Memory B cell (primary cell): ENCODE measurements at places on chromosomes 1 and 21.

GRCh38 chr1:201806801-201807200 lies 22.2 kb upstream of the IPO9 start:
- no peak for DNase-seq

- no peak for DNase-seq
Measured at GRCh38 chr1:226912587-226913176, 27.4 kb upstream of the COQ8A start.

DNA sequence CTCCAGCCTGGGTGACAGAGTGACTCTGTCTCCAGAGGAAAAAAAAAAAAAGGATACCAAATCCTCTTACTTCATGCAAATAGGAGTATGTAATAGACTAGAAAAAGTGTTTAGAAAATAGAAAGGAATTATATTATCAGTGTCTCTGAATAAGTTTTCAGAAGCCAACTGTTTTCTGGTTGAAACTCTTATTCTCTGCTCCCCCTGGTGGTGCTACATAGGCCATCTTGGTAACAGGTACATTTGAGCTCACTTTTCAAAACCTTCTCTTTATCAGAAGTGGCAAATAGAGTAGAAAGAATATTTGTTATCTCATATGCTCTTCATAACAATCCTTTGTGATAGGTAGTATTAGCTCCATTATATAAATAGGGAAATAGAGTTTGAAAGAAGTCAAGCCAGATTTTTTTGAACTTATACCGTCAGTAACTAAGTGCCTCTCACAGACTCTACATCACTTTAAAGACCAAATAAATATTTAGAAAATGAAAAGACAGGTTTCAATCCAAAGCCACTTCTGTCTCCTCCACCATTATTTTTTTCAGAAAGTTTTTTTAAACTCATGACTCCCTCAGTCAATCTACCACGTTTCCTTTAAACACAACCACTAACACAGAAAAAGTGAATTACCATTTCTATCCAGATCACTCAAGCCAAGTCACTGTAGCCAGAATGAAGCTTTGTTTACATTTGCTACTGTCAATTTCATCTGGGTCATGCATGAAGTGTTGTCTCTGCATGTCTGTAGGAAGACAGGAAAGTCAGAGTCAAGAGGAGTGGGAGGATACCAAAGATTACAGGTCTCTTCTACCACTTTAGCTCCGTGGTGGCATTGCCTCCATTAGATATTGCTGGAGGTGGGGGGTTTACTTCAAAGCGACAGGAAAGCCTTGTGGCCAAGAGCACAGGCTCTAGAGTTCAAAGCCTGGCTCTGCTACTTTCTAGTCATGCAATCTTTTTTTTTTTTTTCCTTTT lies 45.6 kb downstream of the IL23R start:
- DNase-seq: no peak

DNA sequence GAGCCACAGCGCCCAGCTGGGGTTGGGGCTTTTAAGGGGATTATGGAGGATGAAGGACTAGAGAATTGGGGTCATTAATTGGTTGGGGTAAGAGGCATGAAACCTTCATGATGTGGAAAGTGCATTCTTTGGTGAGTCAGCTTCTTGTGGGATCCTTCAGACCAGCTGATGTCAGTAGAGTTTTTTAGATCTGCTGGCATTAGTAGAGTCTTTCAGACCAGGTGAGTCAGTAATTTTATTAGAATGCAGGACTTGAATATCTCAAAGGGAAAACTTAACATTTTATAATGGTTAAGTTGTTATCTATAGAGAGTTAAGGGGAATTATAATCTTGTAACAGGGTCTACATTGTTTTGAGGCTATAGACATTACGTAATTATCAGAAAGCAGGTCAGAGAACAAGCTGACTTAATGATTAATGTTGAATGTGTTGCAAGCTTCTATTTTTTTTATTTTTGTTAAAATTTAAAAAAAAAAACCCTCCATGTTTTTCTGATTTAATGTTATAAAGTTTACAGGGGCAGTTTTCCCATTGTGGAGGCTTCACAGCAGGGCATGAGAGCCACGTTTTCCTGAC lies 160.9 kb upstream of the FMN2 start:
- no peak for DNase-seq

DNA sequence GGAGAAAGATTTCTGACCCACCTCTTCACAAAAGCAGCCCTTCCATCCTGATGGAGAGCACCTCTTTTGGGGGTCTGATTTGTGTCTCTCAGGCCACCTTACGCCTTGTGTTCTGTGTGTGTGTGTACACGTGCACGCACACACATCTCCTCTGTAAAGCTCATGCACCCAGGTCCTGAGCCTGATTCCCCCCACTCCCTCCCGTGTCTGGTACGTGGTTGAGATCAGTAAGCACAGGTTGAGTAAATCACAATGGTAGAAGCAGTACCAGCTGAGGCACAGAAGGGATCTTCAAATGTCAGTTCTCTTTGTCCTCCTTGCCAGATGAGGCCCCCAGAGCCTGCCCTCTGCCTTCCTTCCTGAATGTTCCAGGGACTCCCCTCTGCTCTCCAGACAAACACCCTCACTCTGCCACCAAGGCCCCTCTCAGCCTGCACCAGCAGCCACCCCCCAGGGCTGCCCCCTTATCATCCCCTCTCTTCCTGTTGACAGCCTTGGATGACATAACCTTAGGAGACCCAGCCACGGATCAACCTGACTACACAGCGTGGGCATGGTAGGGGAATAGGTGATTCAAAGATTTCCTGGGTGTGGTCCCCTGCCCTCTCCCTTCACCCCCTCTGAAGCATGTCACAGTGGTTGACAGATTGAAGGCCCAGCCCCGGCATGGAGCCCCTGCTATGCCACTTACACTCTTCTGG lies 112.8 kb downstream of the HIVEP3 start:
- DNase-seq: no peak
